ENCODE measurements at places on chromosomes 6 and 20. TPM values are rescaled to one million over a fixed set of nuclear protein-coding genes. Genes with fewer than 3 reads are reported as not detected.

- no peak for DNase-seq
Measured at GRCh38 chr20:52681288-52681687, 290.9 kb upstream of the TSHZ2 start.

DNA sequence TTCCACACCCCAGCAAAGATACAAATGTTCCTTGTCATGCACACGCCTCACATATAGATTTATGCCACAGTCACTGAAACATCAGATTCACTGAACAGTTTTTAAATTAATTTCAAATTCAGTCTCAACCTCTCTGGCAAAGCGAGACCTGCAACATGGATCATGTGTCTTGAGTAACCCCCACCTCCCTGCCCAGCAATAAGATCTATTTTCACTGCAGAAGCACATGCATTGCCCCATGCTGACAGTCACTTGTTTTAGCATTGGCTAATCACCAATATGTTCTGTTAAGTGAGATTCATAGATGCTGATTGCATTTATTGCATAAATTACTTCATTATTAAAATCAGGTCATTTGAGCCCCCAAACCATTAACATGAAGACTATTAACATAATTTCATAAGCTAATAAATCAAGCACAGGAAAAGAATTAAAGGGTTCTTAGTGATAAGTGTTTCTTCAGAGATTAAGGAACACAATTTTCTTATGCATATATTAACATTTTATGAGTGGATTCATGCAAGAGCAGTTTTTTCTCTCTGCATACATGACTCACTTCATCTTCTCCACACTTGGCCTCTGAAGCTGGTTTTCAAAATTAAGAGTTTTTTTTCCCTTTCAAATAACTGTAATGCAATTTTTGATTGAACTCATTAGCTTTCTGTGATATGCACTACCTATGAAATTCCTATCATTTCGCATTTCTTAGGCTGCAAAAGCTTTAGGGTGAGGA lies 173.2 kb upstream of the SOX4 start:
- DNase-seq = no peak

DNA sequence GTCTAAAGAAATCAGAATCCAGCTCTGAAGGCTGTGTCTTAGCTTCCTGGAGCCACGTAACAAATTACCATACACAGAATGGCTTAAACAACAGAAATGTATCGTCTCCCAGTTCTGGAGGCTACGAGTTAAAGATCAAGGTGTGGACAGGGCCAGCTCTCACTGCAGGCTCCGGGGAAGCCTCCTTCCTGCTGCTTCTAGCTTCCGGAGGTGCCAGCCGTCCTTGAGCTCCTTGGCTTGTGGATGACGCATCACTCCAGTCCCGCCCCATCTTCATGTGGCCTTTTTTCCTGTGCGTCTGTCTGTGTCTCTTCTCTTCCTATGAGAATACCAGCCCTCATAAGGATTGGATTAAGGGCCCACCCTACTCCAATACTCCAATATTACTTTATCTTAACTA lies 319.1 kb upstream of the QKI start:
- DNase-seq = no peak

DNA sequence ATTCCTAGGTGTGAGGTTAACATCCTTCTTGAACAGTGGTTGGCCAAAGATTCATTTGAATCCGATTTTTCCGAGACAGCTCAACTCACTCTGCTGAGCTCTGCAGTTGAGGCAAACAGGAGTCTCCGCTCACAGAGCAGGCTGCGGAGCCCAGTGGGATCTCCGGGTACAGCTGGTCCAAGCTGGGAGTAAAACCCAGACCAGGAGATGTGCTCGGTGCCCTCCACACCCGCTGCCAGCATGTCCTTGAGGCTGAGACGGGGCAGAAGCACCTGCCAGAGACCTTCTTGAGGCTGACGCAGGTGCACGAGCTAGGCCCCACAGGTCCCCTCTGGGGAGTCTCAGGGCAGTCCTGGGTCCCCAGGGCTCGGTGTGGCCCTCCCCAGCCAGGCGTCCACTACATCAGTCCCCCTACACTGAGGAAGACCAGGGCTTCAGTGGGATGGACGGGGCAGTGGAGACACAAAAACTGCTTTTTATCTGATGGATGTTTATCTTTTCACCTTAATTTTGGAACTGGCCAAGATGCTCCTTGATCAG lies 119.0 kb downstream of the AGPAT4 start:
- DNase-seq = no peak

- no peak for DNase-seq
Measured at GRCh38 chr6:139582956-139583355, 208.5 kb upstream of the CITED2 start.

DNA sequence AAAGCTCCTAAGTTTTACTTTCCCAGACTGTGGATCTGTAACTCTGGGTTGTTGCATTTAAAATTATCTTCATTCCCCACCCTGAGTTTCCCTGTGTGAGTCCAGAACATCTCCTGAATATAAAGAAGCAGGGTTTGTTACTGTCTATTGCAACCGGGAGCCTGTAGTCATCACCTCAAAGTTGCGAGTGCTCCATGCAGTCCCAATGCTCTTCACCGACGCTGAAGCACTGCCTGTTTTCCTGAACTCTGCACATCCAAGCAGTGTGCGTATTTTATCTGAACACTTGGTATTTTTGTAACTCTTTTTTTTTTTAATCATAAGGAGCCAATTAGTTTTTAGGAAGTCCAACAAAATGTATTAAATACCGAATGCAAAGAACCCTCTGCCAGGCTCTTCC lies 907 bp upstream of the HLA-B start:
- DNase-seq = no peak

DNA sequence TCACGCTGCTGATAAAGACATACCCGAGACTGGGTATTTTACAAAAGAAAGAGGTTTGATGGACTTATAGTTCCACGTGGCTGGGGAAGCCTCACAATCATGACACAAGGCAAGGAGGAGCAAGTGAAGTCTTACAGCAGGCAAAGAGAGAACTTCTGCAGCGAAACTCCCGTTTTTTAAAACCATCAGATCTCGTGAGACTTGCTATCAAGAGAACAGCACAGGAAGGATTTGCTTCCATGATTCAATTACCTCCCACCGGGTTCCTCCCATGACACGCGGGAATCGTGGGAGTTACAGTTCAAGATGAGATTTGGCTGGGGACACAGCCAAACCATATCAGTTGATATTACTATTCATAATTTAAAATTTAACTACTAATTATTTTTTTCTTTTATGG lies 157.3 kb upstream of the ATXN1 start:
- DNase-seq = no peak

Gene CENPW
- total RNA-seq = 43.4 TPM

Gene BIRC7
- total RNA-seq = not detected

Gene FAM110A
- 21.1 TPM for total RNA-seq

Gene LST1
- 66.6 TPM for total RNA-seq

Gene MBOAT1
- total RNA-seq = 12.2 TPM

Measured in activated T-helper 1 cell treated with anti-CD3 and anti-CD28 coated beads, Interleukin-12 subunit alpha, Interleukin-12 subunit beta, Interleukin-2, Interleukin-4 antibody, amounts not matched to agents 30 ng/mL and 10 ng/mL and 1 ng/mL, durations not matched to agents 14 hours and 24 hours and 36 hours (primary cell).